B cell (primary cell): ENCODE measurements at places on chromosomes 4 and X.

DNA sequence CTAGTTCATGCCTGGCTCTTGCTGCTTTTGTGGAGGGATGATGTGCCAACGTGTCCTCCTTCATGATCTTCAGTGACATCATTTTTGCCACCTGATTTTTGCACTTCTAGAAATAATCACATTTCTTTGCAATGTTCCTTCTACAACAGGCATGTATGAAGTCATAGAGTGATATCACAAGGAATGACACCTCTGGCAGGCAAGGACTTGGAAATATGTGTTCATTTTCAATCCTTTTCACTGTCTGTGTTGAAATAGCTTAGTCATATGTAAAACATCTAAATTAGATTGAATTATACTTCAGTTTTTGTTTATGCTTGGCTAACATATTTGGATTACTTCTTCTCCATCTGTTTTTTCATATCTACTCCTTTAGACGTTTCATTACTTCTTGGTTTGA lies 221.2 kb upstream of the STK26 start:
- no peak for DNase-seq

- DNase-seq = no peak
Observed at GRCh38 chr4:184136525-184136924, 81.1 kb downstream of the ENPP6 start.

DNA sequence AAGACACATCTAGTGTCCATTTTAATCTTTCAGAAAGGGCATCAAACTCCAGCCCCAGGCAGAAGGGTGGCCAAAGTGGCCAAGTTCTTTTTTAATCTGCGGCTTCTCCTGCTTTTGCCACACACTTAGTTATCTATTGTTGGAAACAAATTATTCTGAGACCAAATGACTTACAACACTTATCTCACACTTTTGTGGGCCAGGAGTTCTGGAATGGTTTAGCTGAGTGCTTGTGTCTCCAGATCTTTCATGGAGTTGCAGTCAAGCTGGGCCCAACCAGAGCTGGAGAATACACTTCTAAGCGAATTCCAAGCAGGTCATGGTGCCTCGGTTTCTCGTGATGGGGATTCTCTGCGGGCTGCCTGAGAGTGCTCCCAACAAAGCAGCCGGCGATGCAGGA lies 4.0 kb downstream of the TXK start:
- DNase-seq = no peak

DNA sequence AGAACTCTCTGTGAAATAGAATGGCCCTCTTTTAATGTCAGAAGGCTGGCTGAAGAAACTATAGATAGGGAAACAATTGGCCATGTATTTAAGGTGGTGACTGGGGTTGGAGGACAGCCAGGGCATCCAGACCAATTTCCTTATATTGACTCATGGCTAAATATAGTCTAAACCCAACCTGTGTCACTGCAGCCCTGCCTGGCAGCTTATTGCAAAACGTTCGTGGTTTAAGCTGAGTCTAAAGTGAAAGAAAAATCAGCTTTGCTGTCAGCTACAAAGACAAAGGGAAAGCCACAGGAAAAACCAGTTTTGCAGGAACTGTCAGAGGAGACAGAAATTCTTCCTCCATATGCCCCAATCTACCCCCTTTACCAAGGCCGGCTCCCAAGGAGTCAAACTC lies 902.8 kb upstream of the NDST4 start:
- DNase-seq = no peak

DNA sequence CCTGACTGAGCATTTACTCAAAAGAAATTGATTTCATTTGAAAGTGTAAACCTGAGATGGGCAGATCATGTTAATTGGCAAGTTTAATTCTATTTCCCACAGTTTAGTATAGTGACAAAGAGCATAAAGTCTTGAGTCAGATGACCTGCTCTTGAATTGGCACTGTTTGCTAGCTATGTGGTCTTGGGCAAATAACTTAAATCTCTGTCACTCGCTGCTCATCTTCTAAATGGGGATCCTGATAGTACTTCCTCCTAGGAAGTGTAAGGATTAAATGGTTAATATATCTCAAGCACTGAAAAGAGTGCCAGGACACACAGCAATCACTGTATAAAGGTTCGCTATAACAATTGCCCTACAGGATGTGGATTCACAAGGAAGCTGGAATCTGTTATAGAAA lies 242.8 kb upstream of the JADE1 start:
- DNase-seq = no peak

GRCh38 chr4:169993531-169993930 lies 32.7 kb downstream of the MFAP3L start:
- no peak for DNase-seq

- no peak for DNase-seq
Observed at GRCh38 chr4:99610605-99611175, 36.1 kb downstream of the MTTP start.

DNA sequence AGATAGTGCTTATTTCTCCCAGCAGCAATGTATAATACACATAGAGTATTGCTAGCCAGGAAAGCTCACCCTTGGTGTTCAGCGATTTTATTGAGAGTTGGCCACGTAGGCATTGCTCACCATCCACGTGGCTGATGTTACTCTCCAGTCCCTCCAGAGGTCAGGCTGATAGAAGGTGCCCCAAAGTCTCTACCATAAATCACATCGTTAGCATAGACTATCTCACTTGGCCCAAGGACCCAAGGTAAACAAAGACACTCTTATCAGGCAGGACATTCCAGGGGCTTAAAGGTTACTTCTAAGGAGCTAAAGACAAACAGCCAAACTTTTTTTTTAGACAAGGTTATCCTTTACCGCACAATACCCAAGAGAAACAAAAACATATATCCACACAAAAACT lies 30.3 kb upstream of the RGN start:
- DNase-seq = no peak

DNA sequence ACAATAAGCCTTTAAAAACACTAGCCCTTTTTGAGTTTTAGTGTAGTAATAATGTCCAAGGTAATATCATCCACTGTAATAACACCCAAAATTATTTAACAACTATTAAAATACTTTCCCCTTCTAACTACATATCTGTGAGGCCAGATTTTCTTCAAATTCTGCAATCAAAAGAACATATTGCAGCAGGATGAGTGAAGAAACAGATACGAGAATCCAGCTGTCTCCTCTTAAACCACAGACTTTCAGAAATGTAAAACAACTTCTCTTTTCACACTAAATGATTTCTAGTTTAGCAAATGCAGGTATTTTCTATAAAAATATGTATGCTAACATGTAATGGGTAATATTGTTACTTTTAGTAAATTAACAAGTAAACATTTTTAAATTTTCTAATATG lies 148.9 kb downstream of the PRDM5 start:
- no peak for DNase-seq

DNA sequence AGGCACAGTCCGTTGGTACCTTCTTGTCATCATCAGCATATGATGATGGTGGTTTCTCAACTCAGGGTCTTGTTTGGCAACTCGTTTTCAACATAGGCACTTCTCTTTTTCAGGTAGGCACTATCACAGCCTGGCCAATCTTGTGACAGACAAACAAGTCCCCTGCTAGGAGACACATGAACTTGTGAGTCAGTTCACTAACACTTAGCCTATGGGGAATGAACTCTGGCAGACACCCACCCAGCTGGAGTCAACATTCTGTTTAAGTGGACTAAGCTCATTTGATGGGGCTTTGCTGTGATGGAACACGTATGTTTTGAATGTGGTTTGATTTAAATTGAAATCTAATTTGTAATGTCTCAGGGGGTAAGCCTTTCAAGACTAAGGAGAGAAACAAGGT lies 100.7 kb upstream of the MAMLD1 start:
- no peak for DNase-seq

DNA sequence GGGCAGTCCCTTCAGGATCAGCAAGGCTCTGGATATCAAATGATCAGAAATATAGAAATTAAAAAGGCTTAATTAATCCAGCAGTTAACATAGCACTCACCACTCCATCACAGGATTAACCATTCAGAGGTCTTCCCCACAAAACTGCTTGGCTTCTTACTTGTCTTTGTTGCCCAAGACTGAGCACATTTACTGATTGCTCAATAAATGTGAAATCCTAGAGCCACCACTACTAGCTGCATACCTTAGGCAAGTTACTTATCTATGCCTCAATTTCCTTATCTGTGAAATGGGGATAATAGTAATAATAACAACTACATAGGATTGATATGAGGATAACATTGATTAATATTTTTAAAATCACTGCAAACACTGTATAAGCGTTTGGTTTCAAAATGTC lies 124.2 kb downstream of the ARHGAP6 start:
- no peak for DNase-seq

GRCh38 chr4:186144198-186144945 lies 39.9 kb downstream of the FAM149A start:
- DNase-seq = no peak

- no peak for DNase-seq
Observed at GRCh38 chr4:96193061-96193460, 353.2 kb downstream of the PDHA2 start.

DNA sequence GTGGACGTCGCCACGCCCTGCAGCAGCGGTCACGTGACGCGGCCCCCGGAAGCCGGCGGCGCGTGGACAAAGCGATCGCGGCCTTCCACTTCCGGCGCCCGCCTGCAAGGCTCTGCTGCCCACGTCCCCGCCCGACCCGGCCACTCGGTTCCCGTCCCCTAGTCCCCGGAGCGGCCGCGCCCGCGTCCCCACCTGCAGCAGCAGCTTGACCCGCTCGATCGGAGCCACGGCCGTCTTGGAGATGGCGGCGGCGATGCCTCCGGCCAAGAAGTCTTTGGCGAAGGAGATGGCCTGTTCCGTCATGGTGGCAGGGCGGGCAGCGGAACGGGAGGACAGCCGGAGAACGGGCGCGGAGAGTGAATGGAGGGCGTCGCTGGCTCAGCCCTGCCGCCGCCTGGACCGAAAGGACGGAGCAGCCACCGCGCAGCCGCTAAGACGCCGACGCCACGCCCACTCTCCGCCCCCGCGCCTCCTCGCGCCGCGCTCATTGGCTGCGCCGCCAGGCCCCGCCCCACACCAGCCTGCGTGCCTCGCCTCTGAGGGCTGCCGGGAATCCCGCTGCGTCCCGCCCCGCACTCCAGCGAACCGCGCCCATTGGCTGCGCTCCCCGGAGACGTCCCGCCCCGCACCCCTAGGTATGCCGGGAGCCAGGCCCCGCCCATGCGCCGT lies at the start of gene SLC25A6:
TSS of gene SLC25A6 (minus strand) at position 407 of the 669 bp plus-strand sequence. CDS start at position 303, 104 bp downstream.
- peak; percentile 99 for DNase-seq

DNA sequence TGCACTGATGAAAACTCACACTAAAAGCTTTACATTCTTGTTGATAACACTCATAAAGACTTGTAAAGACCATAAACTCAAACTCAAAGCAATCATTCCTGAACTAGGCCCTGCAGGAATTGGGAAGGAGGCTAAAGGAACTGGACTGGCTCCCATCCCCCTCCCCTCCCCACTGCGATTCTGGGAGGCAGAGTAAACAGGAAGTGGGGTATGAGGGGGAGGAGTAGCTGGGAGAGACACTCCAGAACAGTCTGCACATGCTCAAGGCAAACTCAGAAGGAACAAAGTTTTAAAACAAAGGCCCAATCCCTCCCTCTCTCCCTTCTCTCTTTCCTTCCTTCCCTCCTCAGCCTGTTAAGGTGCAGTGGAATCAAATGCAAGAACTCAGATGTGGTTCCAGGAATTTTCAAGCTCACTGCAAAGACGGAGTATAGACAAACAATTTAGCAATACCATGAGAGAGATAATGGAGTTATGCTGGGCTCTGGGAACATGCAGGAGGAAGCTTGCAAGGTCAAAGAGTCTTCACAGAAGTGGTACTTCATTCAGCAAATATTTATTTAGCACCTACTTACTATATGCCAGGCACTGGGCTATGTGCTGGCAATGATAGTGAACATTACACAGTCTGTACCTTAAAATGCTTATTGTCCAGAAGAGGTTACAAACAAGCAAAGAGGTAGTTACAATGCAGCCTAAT lies 15.9 kb downstream of the MID1IP1 start:
- DNase-seq = no peak

- DNase-seq = no peak
Observed at GRCh38 chr4:184826691-184827270, 1.0 kb upstream of the ACSL1 start.

DNA sequence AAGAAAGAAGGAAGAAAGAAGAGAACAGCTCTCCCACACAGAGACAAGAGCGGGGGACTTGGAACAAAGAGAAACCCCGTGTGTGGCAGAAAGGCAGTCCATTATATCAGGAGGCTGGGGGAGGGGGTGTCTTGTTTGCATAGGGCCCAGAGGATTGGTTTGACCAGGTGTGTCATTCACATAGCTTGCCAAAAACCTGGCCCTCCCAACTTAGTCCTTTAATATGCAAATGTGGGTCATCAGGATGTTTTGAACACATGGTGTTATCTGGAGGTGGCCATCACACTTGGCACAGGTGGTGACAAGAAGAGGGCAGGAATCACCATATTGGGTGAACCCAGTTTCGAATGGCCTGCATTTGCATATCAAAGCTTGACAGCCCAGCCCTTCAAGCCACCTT lies 111.7 kb downstream of the LINC00632 start:
- DNase-seq = no peak

- no peak for DNase-seq
Observed at GRCh38 chr4:109332926-109333464, 30.5 kb upstream of the COL25A1 start.

GRCh38 chrX:118215346-118215745 lies 98.7 kb upstream of the KLHL13 start:
- no peak for DNase-seq

DNA sequence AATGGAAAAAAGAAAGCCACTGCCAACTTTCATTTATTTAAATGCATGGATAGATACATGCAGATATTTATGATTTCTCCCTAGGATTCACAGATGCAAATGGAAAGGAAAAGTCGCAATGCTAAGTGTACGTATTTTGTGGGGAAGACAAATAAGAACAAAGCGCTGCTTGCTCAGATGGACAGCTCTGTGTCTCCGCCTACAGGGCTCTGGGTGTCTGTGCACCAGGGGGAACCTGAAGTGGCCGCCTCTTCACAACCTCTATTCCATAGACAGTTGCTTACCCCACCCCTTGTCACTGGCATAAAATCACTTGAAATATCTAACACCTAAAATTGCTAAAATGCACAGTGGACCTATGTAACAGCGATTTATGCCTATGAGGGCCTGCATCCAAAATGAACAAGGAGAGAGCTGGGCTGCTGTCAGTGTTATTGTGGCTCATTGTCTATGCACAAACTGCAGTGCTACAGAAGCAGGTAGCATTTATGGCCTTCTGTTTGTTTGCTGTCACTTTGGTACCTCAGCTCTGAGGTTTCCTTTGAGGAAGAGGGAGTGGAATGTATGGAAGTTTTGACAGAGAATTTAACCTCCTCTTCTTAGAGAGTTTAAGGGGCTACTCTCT lies 58.6 kb upstream of the PAGE1 start:
- DNase-seq = peak; percentile 35

GRCh38 chrX:22159071-22159470 lies 113.6 kb upstream of the CBLL2 start:
- DNase-seq = no peak

GRCh38 chr4:151215295-151215694 lies 61.7 kb upstream of the PRSS48 start:
- DNase-seq = no peak

DNA sequence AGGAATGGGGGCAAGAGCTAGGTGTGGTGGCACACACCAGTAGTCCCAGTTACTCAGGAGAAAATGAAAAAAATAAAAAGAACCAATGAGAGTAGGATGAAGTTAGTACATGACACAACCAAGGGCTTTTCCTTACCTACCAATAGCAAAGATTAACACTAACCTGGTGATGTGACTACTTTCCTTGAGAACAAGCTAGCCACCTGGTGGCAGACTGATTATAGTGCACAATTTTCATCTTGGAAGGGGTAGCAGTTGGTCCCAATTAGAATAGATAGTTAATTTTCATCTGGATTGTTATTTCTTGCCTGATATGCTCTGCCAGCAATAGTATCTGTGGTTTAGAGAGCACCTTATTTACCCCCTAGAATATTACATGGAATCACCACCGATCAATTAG lies 1216.8 kb upstream of the PABPC4L start:
- DNase-seq = no peak
